Activated naive CD4-positive, alpha-beta T cell treated with anti-CD3 and anti-CD28 coated beads, Interleukin-2, amount 50 U/mL, for 72 hours (primary cell): ENCODE measurements at places on chromosomes 2 and 18.

- DNase-seq, result no peak
These were observed 537.9 kb downstream of the EPHA4 start for GRCh38 chr2:221034026-221034701.

- peak; percentile 41 for DNase-seq
These were observed 80.6 kb upstream of the DOCK10 start for GRCh38 chr2:225122583-225123486.

- DNase-seq, result no peak
These were observed 146.7 kb downstream of the TSN start for GRCh38 chr2:121902171-121902591.

DNA sequence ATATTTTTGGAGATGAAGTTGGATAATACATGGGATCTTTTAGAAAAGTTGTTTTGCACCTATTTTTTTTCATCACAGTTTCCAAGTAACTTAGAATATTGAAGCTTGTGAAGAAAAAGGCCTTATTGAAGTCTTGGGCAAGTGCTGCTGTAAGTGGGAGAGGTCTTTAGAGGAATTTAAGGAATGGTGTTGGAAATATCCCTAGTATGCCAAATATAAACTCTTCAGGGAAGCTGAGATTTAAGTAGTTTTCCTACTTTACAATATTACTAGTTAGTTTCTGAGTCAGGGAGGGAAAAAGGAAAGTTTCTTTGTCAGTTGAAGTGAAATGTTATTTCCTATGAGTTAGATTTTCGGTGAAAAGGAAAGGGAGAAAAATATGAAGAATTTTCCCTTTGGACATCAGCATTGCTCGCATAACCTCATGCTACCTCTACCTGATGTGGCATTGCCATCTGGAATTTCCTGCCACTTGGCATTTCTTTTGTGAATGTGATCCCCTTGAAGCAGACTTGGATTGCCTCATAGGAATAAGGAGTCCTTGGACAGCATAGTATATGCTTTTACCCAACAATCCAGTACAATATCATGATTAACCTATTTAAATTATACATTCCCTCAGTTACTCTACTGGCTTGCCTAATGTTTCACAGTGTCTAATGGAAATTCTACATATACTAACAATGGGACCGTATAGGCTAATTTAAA, 12.1 kb downstream of the PLEKHH2 start:
- no peak for DNase-seq

- DNase-seq, result no peak
These were observed 38.9 kb downstream of the PRKRA start for GRCh38 chr2:178412047-178412446.

GRCh38 chr2:168466190-168466737, 10.2 kb downstream of the CERS6 start:
- DNase-seq, result no peak

- DNase-seq, result no peak
These were observed 379.7 kb downstream of the PTPRM start for GRCh38 chr18:7946734-7947377.

DNA sequence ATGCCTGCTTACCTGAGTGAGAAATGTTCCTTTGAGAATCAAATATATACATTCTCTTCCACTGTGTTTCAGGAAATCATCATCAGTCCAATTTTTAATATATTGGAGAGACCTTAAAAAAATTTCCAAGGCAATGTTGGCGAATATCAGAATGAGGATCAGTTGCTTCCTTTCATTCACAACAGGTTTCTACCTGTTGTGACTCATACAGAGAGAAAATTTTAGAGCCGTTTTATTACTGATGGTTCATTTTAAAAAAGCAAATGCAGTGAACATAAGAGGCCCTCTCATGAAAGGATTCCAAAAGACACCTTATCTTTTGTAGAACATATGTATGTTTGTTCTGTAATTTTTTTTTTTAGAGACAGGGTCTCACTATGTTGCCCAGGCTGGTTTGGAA, 42.0 kb downstream of the TTC39C start:
- no peak for DNase-seq

GRCh38 chr2:99088017-99088416, 53.5 kb upstream of the C2orf15 start:
- DNase-seq, result no peak

DNA sequence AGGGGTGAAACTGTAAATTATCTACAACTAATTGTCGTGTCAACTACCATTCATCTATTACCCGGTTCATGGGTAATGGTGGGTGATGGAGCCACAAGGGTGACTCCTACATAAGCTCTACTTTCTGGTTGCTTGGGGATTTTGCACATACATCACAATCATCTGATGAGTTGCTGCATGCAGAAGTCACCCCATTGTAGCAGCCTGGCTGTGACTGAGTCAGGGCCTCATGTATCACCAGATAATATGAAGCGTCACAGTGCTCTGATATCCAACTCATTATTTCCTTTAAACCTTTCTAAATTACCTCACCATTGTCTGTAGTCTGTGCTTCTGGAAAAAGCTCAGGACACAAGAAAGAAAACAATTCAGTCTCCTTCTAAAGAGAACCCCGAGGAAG, 32.4 kb upstream of the GORASP2 start:
- no peak for DNase-seq

DNA sequence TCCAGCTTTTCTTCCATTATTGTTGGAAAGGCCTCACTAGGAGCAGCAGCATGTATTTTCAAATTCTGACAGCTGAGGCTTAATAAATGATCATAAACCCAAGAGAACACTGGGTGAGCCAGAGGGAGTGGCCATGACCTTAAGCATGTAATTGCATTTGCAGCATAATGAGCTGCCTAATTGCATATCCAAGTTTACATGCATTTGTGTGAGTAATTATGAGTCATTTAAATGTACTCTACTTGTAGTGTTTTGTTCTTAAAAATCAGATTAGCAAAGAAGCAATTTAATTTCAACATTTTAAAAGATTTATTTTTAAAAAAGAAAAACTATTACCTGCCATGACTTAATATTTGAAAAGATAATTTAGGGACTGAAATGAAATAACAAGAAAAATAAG, 74.8 kb downstream of the NOL10 start:
- no peak for DNase-seq

GRCh38 chr2:173881886-173882285, 83.3 kb downstream of the SP3 start:
- DNase-seq, result no peak

DNA sequence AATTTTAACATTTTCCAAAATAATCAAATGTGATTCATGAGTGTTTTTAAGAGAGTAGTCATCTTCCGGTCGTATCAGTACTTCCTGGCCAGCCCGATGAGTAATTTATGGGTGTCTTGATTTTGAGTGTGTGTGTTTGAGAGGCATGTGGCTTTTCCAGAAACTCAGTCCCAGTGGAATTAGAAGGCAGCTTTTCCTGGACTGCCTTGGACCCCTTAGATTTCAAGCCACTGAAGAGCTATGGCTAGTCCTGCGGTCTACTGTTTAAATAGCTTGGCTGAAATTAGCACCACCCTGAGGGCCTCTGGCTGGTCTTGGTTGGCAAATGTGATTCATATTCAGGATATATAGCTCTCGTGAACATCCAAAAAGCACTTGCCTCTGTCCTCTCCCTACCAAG, 59.4 kb downstream of the HK2 start:
- no peak for DNase-seq

DNA sequence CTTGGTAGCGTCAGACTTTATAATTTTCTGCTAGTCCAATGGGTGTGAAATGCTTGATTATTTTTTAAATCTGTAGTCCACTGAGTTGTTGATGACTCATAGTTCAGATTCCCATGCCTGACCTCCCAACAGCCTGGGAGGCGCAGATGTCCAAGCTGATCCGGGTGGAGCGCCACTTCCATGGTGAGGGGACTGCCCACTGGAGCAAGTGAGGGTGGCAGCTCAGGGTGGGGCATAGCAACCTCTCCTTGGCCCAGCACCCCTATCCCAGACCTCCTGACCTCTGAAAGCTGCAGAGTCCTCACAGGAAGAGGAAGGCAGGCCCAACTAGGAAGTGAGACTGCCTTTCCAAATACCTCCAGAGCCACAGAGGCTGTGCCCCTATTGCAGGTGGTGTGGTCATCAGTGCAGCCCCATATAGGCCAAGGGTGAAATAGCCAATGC, 4.4 kb downstream of the MAL start:
- DNase-seq, result no peak

DNA sequence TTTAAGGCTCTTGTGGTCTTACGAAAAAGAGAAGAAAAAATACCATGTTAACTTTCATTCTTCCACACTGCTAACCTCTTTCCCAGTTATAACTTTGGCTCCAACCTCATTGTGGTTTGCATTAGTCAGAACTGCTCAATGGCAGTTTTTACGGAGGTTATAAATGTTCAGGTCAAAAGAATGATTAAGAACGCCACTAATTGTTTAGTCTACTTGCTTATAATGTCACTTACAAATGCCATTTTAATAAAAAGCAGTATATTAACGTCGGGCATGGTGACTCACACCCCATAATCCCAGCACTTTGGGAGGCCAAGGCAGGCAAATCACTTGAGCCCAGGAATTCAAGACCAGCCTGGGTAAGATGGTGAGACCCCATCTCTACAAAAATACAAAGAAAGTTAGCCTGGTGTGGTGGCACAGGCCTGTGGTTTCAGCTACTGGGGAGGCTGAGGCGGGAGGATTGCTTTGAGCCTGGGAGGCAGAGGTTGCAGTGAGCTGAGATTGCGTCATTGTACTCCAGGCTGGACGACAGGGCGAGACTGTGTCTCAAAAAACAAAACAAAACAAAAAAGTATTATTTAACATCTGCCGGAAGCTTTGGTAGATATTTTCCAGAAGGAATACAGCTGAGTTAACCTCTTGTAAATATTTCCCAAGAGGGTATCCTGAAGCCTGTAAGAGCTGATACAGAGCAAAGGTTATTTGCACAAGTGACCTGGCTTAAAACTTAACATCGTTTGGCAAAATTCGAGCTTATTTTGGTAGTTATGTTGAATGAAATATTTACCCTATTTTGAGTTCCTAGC, 5.1 kb downstream of the AGPS start:
- DNase-seq, result no peak

GRCh38 chr2:169662744-169663143, 31.5 kb downstream of the CFAP210 start:
- no peak for DNase-seq

DNA sequence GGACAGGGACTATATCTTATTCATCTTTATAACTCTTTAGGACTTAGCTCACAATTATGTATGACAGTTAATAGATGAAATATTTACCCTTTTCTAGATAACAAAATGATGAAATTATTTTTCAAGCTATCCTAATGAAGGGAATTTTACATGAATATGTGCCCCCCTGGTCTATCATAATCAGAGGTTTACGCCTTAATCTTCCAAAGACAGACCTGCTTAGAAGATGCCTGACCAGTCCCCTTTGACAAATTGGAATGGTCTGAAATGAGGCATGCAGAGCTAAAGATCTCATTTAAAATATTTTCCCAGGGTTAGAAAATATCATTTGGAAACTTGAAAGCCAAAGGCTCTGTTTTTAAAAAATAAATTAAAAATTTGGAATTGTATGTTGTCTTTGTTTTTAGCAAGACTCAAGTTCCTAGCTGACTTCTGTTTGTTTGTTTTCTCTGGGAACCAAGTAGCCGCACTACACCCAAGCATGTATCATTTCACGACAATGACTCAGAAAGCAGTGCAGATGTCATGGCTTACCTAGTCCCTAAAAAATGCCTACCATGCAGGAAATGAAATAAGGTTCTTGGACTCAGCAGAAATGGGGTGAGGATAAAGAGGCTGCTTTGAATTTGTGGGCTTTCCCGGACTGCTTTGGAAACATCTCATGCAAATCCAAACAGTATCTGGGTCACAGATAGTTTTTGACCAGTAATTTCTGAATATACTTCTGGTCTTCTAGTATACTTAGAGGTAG, 162.1 kb downstream of the ZEB2 start:
- no peak for DNase-seq

DNA sequence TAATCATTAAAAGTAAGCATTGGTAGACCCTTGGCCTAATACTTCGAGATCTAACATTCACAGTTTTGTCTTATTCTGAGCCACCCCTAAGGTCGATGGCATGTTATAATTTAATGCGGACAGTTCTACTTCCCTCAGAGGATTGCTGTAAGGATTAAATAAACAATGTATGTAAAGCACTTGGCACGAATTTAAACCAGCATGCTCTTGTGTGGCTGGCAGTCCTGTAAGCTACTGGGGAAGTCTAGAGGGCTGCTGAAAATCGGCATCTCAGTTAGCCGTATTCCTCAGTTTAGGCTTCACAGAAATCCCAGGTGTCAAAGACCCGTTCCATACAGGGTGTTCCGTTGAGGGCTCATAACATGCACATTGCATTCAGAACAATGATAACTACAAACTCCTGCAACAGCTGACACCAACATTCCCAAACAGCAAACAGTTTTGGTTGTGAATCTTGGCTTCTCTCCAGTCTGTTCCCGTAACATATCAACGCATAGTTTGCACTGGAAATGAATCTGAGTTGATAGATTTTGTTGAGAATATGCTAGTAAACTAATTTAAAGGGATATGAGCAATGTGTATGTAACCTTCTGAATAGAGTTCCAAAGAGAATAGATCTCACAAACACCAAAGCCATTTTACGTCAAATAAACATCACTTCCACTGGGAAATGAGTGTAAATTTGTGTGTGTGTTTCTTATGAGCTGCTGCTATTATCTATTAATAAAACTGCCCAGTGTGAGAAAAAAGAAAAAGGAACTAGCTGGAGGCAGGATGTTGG, 52.2 kb upstream of the ACKR3 start:
- no peak for DNase-seq

DNA sequence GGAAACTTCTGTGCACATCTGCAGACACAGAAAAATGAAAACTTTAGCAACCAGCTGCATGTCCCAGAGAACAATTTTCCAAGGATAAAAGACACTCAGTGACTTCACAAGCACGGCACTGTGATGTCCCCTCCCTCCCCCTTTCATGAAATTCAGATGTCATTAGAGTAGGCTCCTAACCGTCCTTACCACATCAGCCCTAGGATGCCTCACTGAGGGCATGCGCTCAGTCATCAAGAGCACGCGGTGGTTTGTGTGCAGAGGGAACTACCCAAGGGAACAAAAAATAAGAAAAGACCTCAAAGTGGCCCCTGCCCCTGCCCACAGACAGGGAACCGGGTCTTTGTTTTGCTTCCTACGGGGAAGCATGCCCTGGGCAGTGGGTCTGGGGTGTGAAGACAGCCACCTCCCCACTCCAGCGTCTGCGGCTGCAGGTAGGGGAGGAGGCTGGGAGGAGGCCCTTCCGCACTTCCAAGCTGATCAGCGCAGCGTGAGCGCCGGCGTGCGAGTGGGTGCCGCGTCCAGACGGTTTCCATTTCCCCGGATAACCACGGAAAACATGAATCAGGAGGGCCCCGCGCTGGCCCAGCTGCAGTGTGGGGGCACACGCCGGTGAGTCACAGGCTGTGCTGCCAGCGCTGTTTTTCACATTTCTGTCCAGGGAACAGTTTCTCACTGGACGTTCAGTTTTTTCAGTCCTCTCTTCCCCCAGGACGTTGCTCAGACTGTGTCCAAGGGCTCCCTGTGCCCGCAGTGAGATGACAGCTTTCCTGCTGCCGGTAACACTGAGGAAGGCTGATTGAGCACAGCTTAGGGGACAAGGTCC, 70.6 kb downstream of the COPS8 start:
- DNase-seq, result peak; percentile 60
